Regular cardiac myocyte (primary cell): ENCODE measurements at places on chromosomes 11 and 22. TPM values are rescaled to one million over a fixed set of nuclear protein-coding genes. Genes with fewer than 3 reads are reported as not detected.

ANKK1 gene
- total RNA-seq: 0.28 TPM in 1 of 2 replicates, not detected in the other

SGSM1 gene
- under 0.01 and 0.28 TPM in 2 replicates for total RNA-seq

IGSF9B gene
- under 0.01 TPM in 2 replicates for total RNA-seq

RIMBP3B gene
- under 0.01 TPM in 2 replicates for total RNA-seq

C1QTNF6 gene
- total RNA-seq: 3.5 and 5.6 TPM in 2 replicates

SMIM35 gene
- total RNA-seq: not detected in 2 replicates

DCDC1 gene
- 0.19 and 0.56 TPM in 2 replicates for total RNA-seq

KRTAP5-10 gene
- total RNA-seq: not detected in 2 replicates

MRGPRX3 gene
- 0.28 TPM in 1 of 2 replicates, not detected in the other for total RNA-seq

ZNRD2 gene
- 30.4 and 73.8 TPM in 2 replicates for total RNA-seq

GLYATL1 gene
- total RNA-seq: 0.56 and 0.58 TPM in 2 replicates

NXPE1 gene
- not detected in 2 replicates for total RNA-seq

OR4A16 gene
- total RNA-seq: not detected in 2 replicates

BIRC3 gene
- total RNA-seq: 1.3 and 8.2 TPM in 2 replicates

P2RX6 gene
- 2.7 and 9.3 TPM in 2 replicates for total RNA-seq

SMDT1 gene
- total RNA-seq: 2.0 and 3.3 TPM in 2 replicates

PGM2L1 gene
- 5.0 and 9.3 TPM in 2 replicates for total RNA-seq

PATE2 gene
- 0.38 TPM in 1 of 2 replicates, not detected in the other for total RNA-seq

FAM83F gene
- under 0.01 TPM in 2 replicates for total RNA-seq

CNIH2 gene
- 0.19 and 0.85 TPM in 2 replicates for total RNA-seq

NEFH gene
- under 0.01 and 1.7 TPM in 2 replicates for total RNA-seq

USP35 gene
- 8.8 and 16.1 TPM in 2 replicates for total RNA-seq

PAX6 gene
- total RNA-seq: not detected in 2 replicates

SCN2B gene
- total RNA-seq: not detected in 2 replicates

SPDYC gene
- total RNA-seq: not detected in 2 replicates

CDC45 gene
- 2.3 and 38.7 TPM in 2 replicates for total RNA-seq

DDIAS gene
- total RNA-seq: 1.4 and 11.3 TPM in 2 replicates

SNX32 gene
- 0.38 and 2.5 TPM in 2 replicates for total RNA-seq

MS4A6A gene
- not detected in 2 replicates for total RNA-seq

CRYBB2 gene
- total RNA-seq: not detected in 2 replicates

RNF215 gene
- 27.6 and 44.5 TPM in 2 replicates for total RNA-seq

SRPRA gene
- 48.5 and 90.3 TPM in 2 replicates for total RNA-seq

P4HA3 gene
- total RNA-seq: 13.4 and 47.9 TPM in 2 replicates

KCTD14 gene
- 0.56 and 1.9 TPM in 2 replicates for total RNA-seq

PNPLA5 gene
- total RNA-seq: under 0.01 TPM in 1 of 2 replicates, not detected in the other

APOBEC3H gene
- total RNA-seq: 0.19 and 1.1 TPM in 2 replicates

SSTR3 gene
- not detected in 2 replicates for total RNA-seq

DMC1 gene
- total RNA-seq: 1.4 and 4.2 TPM in 2 replicates

MOV10L1 gene
- 1.5 and 5.1 TPM in 2 replicates for total RNA-seq

C11orf52 gene
- 0.38 and 1.4 TPM in 2 replicates for total RNA-seq

SLC37A2 gene
- total RNA-seq: 0.56 and 1.3 TPM in 2 replicates

FERMT3 gene
- total RNA-seq: 6.7 and 9.6 TPM in 2 replicates

HTR3B gene
- total RNA-seq: not detected in 2 replicates

MRGPRX4 gene
- not detected in 2 replicates for total RNA-seq

KBTBD3 gene
- total RNA-seq: 1.3 and 6.2 TPM in 2 replicates

MYO18B gene
- under 0.01 and 0.28 TPM in 2 replicates for total RNA-seq

CDC42BPG gene
- total RNA-seq: 0.19 and 1.1 TPM in 2 replicates
